ENCODE measurements at places on chromosomes 2 and 18.

GRCh38 chr2:40228310-40228709 is 223.6 kb downstream of the SLC8A1 start:
- DNase-seq = no peak

DNA sequence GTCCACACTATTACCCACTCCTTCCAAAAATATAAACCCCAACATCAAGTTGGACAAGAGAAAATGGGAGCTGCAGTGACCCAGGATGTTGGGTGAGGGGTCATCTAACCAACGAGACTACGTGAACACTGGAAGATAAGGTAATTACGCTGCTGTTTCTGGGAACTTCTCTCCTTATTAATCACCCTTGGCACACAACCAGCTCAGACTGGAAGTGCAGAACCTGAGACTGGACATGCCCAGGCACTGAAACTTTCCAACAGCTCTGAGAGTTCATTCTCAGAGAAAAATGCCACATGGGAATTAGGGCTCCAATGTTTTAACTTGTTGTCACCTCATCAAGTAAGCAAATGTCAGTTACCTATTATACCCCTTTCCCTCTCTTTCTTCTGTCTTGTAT is 135.3 kb downstream of the CCDC148 start:
- DNase-seq = peak; percentile 23

DNA sequence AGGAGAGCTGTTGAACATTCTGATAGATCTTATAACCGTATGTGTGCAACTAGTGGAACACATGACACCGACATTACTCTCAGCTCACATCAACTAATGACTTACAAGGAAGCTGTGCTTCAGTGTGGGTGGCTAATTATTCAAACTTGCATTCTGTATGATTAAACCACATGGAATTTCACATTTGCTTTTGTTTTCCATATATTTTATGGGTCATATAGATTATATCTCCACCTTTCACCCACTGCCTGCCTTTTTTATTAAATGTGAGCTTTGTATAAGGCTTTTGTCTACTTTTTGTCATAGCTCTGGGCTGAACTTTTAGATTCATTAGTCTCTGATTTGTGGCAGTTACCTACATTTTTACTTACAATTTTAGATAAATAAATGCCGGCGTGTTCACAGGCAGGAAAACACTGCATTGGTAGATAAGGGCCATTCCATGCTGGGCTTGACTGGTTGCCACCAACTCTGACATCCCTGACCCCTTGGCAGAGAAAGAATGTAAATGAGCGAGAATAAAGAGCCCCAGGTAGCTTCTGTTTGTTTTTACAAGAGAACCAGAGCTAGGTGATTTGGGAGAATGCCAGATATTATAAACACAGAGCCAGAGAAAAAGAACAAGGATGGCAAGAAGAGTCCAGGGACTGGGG is 35.7 kb downstream of the LYPD6 start:
- DNase-seq = peak; percentile 55

DNA sequence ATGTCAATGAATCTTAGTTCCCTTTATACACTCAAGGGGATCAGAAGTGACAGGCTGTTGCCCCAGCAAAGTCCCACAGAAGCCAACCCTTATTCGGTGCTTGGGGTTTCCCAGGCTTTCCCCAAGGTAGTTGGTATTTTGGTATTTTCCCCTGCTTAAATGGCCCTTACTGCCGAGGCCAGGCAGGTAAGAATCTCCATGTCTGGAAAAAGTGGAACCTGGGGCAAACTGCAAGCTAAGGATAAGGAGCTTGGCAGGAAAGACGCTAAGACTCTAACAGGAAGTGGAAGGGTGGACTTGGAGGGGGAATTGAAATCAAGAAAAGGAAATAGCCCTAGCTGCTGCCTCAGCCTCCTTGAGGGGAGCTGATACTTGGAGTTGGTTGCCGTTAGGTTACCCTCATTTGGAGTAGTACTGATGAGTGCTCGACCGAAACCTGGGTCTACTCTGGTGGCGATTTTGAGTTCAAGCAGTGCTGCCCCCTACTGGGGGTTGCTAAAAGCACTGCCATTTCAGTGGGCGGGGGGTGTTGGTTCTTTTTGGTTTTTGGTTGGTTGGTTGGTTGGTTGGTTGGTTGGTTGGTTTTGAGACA is 3.3 kb upstream of the GPBAR1 start:
- DNase-seq = peak; percentile 49

DNA sequence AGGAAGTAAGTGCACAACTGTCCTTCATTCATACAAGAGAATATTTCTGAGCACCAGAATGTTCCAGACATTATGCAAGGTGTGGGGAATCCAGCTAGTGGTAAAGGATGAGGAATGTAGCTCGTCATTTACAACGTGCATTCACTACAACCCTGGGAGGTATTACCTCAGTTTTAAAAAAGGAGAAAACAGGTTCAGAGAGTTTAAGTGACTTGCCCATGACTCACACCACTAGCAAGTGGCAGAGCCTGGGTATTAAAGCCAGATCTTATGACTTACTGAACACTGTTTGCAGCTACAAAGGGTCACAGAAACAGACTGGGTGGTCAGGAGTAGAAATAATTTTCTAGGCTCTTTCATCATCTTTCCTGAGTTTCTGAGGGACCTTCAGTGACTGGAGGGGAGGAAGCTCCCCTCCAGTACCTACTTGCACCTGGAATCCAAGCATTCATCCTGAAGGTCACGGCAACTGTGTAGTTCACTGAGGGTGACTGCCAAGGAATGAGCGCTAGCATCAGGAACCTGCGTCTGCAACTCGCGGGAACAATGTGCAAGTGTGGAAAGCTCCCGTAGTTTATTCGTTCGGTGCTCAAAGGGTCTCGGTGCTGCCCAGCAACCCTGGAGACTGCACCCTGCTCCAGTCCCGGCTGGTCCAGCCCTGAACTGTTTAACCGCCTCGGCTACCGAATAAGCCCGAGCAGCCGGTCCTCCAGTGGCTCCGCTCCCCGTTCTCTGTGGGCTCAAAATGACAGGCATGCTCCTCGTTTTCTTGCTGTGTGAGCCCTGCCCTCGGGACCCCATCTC is 647 bp downstream of the CCDC121 start:
- peak; percentile 96 for DNase-seq

- DNase-seq = peak; percentile 38
Observed at GRCh38 chr2:42008241-42008921, 39.4 kb upstream of the PKDCC start.

GRCh38 chr2:161426922-161427663 is 11.0 kb downstream of the TBR1 start:
- DNase-seq = peak; percentile 60

Measured in GM23248 (cell line).